ENCODE measurements at places on chromosomes 1 and 21. TPM values are rescaled to one million over a fixed set of nuclear protein-coding genes. Genes with fewer than 3 reads are reported as not detected.

DNA sequence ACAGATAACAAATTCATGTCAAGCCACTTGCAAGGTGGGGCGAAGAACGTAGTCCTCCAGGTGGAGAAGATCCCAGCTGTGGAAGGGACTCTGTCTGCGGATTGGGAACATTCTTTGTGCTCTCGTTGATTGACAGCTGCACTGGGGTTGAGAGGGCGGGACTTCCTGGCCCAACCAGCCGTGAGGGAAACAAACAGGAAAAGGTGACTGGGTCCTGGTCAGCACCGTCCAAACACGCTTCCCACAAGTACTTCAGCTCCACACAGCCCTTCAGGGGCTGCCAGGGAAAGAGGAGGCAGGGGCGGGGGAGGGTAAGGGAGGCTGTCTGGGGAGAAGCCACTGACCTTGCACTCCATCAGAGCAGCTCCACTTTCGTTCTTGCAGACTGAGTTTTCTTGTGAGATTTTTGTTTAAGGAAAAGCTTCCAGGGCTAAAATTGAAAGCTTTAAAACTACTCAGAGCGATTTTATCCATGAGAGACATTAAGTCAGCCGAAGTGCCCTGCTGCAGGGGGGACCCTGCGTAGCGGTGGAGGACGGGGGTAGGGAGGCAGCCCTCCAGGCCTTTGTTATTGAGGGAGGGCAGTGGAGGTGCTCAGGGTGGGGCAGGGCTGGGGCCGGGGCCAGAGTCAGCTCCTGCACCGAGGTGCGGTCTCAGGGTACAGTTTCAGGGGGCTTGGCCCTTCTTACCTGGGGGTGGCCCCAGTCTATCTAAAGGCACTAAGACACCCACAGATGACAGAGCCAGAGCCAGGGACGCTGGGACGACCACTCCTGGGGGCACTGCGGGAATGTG, 21.6 kb upstream of the STUM start:
- peak overlapping the region; percentile 49 for H3K27ac ChIP-seq
- H3K4me1 ChIP-seq, result no peaks in the 10 kb centered on the region
- H3K4me3 ChIP-seq, result peak overlapping the region; percentile 13
- H3K36me3 ChIP-seq, result no peaks in the 10 kb centered on the region
- peaks cover 4% of the 10 kb centered on the region for H3K27me3 ChIP-seq

GRCh38 chr1:34176830-34177603, at the start of gene C1orf94:
Gene C1orf94 (plus strand): TSS chr1:34176907. CDS start chr1:34177790, 883 bp downstream.
- no peak within 1 kb of the TSS for H3K27ac ChIP-seq
- no peaks in the 10 kb centered on the region for H3K4me1 ChIP-seq
- H3K4me3 ChIP-seq, result no peak within 1 kb of the TSS
- H3K27me3 ChIP-seq, result peaks cover 7% of the 10 kb centered on the region
- no peaks in the 10 kb centered on the region for H3K36me3 ChIP-seq

DNA sequence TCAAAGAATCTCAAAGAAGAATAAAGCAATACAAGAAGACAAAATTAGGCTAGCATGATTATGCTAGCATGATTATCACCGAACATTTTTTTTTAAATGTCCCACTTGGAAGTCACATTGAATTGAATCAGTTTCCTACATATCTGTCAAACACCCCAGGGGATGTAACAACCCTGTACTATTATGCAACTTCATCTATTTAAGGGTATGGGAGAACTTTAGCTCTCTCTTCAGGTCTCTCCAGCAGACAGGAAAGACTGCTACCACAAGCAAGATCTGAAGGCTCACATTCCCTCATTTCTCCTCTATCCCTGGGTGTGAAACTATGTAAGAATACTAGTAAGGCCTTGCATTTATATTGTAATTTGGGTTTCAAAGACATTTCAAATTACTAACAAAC, 52.8 kb downstream of the EDEM3 start:
- H3K27me3 ChIP-seq, result no peaks in the 10 kb centered on the region
- no peaks in the 10 kb centered on the region for H3K4me1 ChIP-seq
- H3K27ac ChIP-seq, result no peak overlapping the region
- no peak overlapping the region for H3K4me3 ChIP-seq
- DNase-seq, result no peak

DNA sequence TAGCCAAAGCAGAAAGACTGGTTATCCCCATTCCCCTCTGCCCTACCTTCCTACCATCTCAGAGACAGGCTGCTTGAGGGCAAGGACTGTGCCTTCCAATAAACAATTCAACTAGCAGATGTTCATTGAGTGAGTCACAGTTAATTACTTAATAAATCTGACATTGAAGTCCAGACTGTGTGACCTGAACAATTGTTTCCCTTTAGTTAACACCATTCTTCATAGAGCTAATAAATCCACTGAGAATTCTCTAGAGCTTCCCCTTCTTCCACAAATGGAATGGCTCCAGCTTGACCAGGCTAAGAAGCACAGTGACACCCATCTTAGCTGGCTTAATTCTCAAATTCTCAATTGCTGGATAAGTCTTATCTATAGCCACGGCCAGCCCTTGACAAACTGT, 61.9 kb upstream of the GJA5 start:
- no peak overlapping the region for H3K4me3 ChIP-seq
- H3K27ac ChIP-seq, result no peak overlapping the region
- H3K4me1 ChIP-seq, result no peaks in the 10 kb centered on the region

GRCh38 chr1:234838182-234838581, 228.2 kb upstream of the IRF2BP2 start:
- no peaks in the 10 kb centered on the region for H3K36me3 ChIP-seq
- H3K4me3 ChIP-seq, result no peak overlapping the region
- H3K27me3 ChIP-seq, result no peaks in the 10 kb centered on the region
- DNase-seq, result no peak
- peaks cover 9% of the 10 kb centered on the region for H3K4me1 ChIP-seq
- H3K27ac ChIP-seq, result peak overlapping the region; percentile 70

DNA sequence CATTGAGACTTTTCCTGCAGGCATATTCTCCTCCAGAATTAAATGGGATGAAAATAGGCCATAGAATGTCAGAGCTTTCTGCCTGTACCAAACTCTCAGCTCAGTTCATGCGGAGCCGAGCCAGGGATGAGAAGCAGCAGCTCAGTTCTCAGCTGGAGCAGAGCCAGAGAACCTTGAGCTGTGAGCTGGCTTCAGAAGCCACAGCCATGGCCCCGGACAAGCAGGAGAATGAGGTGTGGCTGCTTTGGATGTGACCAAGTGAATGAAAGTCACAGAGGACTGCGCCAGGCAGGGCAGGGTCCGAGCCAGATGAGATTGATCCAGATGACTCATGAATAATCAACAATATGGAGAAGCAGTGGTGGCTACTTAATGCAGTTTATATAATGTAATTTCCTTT, 633.8 kb downstream of the NCAM2 start:
- no peak overlapping the region for H3K27ac ChIP-seq
- no peak overlapping the region for H3K4me3 ChIP-seq
- no peaks in the 10 kb centered on the region for H3K36me3 ChIP-seq
- H3K27me3 ChIP-seq, result no peaks in the 10 kb centered on the region
- H3K4me1 ChIP-seq, result no peaks in the 10 kb centered on the region

DNA sequence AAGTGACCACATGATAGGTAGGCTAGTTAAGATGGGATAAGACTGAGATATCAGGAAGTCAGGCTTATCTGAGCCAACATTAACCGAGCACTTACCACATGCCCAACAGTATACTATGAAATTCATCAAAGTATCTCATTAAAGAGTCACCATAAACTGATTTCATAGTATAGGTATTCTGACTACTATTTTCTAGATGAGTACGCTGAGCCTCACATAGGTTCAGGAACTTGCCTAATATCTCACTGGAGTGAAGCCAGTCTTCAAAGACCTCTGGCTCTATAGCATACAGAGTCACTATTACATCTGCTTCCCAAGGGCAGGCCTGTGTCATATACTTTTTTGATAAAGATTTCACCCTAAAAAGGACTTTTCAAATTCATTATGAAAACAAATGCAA, 115.6 kb upstream of the NGF start:
- no peaks in the 10 kb centered on the region for H3K36me3 ChIP-seq
- no peaks in the 10 kb centered on the region for H3K4me1 ChIP-seq
- DNase-seq, result no peak
- no peak overlapping the region for H3K27ac ChIP-seq

DNA sequence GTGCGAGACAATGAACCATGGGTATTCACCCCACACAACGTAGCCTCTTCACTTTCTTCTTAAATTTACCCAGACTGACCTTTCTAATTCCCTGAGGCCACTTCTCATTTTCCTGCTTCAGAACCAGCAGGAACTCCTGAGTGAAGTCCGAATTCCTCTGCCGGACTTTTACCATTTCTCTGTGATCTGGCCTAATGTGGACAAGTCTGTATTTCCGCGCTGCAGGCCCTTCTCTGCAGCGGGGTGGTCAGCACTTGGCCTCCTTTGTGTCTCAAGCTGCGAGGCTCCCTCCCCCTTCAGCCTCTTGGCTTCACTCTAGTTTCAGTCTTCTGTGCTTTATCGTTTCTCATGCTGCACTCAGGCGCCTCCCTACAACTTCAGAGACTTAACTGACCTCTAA, 9.4 kb upstream of the CTBS start:
- H3K4me1 ChIP-seq, result no peaks in the 10 kb centered on the region
- no peak overlapping the region for H3K4me3 ChIP-seq
- H3K36me3 ChIP-seq, result no peaks in the 10 kb centered on the region

- H3K36me3 ChIP-seq, result no peaks in the 10 kb centered on the region
- DNase-seq, result no peak
- no peaks in the 10 kb centered on the region for H3K27me3 ChIP-seq
- H3K27ac ChIP-seq, result no peak overlapping the region
- H3K4me3 ChIP-seq, result no peak overlapping the region
These were observed 24.4 kb upstream of the RGS5 start for GRCh38 chr1:163227126-163227525.

- no peak for DNase-seq
- H3K27me3 ChIP-seq, result no peaks in the 10 kb centered on the region
- peaks cover 52% of the 10 kb centered on the region for H3K4me1 ChIP-seq
- peak overlapping the region; percentile 49 for H3K27ac ChIP-seq
- no peak overlapping the region for H3K4me3 ChIP-seq
- H3K36me3 ChIP-seq, result no peaks in the 10 kb centered on the region
These were observed 39.1 kb downstream of the SPSB1 start for GRCh38 chr1:9331558-9332346.

DNA sequence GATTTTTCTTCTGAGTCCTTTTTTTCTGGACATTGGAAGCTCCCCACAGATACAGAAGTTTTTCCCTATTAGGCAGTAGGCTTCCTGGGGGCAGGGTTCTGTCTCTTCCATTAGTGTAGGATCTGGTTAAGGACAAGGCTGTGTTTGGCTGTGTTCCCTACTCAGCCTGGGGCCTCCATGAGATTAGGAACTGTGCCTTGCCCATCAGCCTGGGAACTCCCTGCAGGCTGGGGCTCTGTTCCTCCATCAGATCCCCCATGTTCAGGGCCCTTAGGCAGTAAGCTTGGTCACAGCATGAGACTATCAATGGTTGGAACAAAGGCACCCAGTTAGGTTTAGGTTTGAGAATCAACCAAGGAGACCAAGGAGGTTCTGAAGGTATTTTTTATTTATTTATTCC, 22.7 kb downstream of the NAV1 start:
- no peaks in the 10 kb centered on the region for H3K36me3 ChIP-seq
- H3K4me3 ChIP-seq, result no peak overlapping the region
- no peaks in the 10 kb centered on the region for H3K4me1 ChIP-seq
- H3K27ac ChIP-seq, result no peak overlapping the region
- no peak for DNase-seq

GRCh38 chr1:18384059-18384458, 96.7 kb upstream of the KLHDC7A start:
- H3K27ac ChIP-seq, result no peak overlapping the region
- H3K4me3 ChIP-seq, result no peak overlapping the region
- H3K36me3 ChIP-seq, result no peaks in the 10 kb centered on the region
- H3K27me3 ChIP-seq, result peaks cover 3% of the 10 kb centered on the region

DNA sequence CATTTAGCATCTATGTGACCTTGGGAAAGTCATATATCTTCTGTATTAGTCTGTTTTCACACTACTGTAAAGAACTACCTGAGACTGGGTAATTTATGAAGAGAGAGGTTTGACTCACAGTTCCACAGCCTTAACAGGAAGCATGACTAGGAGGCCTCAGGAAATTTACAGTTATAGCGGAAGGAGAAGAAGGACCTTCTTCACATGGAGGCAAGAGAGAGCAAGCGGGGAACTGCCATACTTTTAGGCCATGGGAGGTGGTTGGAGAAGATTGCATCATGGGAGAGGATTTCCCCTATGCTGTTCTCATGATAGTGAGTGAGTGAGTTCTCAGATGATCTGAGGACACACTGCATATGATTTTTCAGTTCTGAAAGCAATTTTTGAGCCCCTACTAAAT, 87.9 kb downstream of the CLEC20A start:
- H3K27me3 ChIP-seq, result no peaks in the 10 kb centered on the region
- no peak overlapping the region for H3K4me3 ChIP-seq
- H3K4me1 ChIP-seq, result peaks cover 3% of the 10 kb centered on the region
- no peaks in the 10 kb centered on the region for H3K36me3 ChIP-seq
- H3K27ac ChIP-seq, result no peak overlapping the region
- no peak for DNase-seq

GRCh38 chr21:24456358-24456757, 1150.9 kb downstream of the MRPL39 start:
- H3K4me3 ChIP-seq, result no peak overlapping the region
- H3K27ac ChIP-seq, result no peak overlapping the region
- no peaks in the 10 kb centered on the region for H3K36me3 ChIP-seq
- no peaks in the 10 kb centered on the region for H3K27me3 ChIP-seq
- no peaks in the 10 kb centered on the region for H3K4me1 ChIP-seq

GRCh38 chr1:55877437-55878232, 662.5 kb upstream of the USP24 start:
- no peak overlapping the region for H3K4me3 ChIP-seq
- H3K4me1 ChIP-seq, result no peaks in the 10 kb centered on the region
- H3K27me3 ChIP-seq, result no peaks in the 10 kb centered on the region

GRCh38 chr21:14557413-14557812, 11.3 kb upstream of the SAMSN1 start:
- no peak overlapping the region for H3K27ac ChIP-seq
- no peaks in the 10 kb centered on the region for H3K36me3 ChIP-seq
- H3K27me3 ChIP-seq, result no peaks in the 10 kb centered on the region

GRCh38 chr1:105632342-105633196, 1423.9 kb upstream of the PRMT6 start:
- no peaks in the 10 kb centered on the region for H3K36me3 ChIP-seq
- H3K4me1 ChIP-seq, result no peaks in the 10 kb centered on the region
- H3K27me3 ChIP-seq, result no peaks in the 10 kb centered on the region

- H3K4me3 ChIP-seq, result no peak overlapping the region
- no peak for DNase-seq
- H3K4me1 ChIP-seq, result peaks cover 13% of the 10 kb centered on the region
- H3K36me3 ChIP-seq, result no peaks in the 10 kb centered on the region
- no peaks in the 10 kb centered on the region for H3K27me3 ChIP-seq
These were observed 34.4 kb downstream of the MRPL39 start for GRCh38 chr21:25572861-25573310.

The NUP210L gene
- total RNA-seq, result 0.05 TPM

The OR2T33 gene
- total RNA-seq, result not detected

The SAMD11 gene
- 51.8 TPM for total RNA-seq

The ATP5PB gene
- 178 TPM for total RNA-seq

The C8B gene
- not detected for total RNA-seq

The FCRL5 gene
- not detected for total RNA-seq

The MPL gene
- not detected for total RNA-seq

The ANKRD34A gene
- total RNA-seq, result 1.4 TPM

The WNT3A gene
- not detected for total RNA-seq
